ENCODE measurements at places on chromosomes 13 and 19.

GRCh38 chr13:24360106-24360505 is 50.7 kb downstream of the C1QTNF9 start:
- no peak for DNase-seq

DNA sequence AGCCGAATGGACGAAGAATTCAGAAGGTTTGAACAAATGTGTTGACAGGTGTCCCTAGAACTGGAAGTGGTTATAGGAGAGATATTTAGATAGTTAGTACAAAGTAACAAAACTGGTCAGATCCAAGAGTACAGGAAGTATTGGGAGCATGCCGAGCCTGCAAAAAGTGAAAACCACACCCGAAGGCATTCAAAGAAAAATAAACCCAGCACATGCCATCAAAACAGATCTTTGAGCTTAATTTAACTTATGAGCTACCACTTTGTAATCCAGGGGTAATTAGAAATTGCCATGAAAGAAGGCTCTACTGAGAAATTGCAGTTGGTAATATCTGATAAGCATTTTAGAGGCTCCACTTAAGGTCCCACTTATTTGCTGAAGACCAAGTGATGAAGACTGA is 214.2 kb downstream of the DNAJC15 start:
- no peak for DNase-seq

DNA sequence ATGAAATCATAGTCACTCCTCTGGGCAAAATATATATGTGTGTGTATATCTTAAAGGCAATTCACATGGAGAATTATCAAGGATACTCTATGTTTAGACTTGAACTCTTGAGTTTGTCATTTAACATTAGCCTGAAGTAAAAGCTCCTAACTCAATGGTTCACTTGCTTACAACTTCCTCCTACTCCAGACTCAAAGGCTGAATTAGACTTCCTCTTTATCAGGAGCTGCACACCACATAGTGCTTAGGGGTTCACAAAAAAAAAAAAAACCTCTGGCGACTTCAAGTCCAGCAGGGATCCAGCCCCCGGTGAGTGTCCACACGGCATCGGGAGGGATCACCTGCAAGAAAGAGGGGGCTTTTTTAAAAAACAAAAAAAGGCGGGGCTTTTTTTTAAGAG is 68.2 kb upstream of the LSM14A start:
- no peak for DNase-seq

DNA sequence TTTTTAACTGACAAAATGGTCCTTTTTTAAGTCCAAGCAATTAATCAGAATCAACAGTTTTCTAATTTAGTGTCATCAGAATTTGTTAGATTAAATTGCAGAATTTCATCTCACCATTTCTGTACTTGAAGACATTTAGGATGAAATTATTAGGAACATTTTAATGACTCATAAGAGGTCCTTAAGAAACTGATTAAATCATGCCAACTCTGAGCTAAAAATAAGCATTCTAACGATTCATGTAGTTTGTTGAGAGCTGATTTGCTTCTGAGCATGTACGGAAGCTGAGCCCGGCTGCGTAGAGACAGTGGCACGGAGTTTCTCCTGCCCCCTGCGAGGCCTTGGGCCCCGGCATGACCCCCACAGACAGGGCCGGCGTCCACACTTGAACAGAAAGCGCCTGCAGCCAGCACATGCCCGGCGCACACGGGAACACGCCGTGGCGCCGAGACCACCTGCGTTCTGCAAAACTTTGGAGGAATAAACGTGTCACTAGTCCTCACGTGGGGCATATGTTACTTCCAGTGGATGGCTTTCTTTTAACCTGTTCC is 89.7 kb upstream of the MCF2L start:
- no peak for DNase-seq

GRCh38 chr13:83377491-83377890 is 504.8 kb downstream of the SLITRK1 start:
- no peak for DNase-seq

Measured in stimulated activated CD8-positive, alpha-beta memory T cell treated with anti-CD3 and anti-CD28 coated beads, Interleukin-15, amount 100 ng/mL, for 1 hour (primary cell).